ENCODE measurements at places on chromosomes 4 and X. TPM values are rescaled to one million over a fixed set of nuclear protein-coding genes. Genes with fewer than 3 reads are reported as not detected.

RTL9 gene
- total RNA-seq: 0.05 TPM

ASB12 gene
- total RNA-seq: not detected

ETDB gene
- not detected for total RNA-seq

SHOX gene
- 0.21 TPM for total RNA-seq

TRIM61 gene
- total RNA-seq: not detected

KCTD8 gene
- not detected for total RNA-seq

CCSER1 gene
- not detected for total RNA-seq

PDCL2 gene
- total RNA-seq: not detected

CSAG1 gene
- not detected for total RNA-seq

TLR1 gene
- 0.42 TPM for total RNA-seq

GYPE gene
- not detected for total RNA-seq

SMIM10L2A gene
- total RNA-seq: 0.21 TPM

MID1 gene
- total RNA-seq: 12.7 TPM

IBSP gene
- not detected for total RNA-seq
